ENCODE measurements at places on chromosomes 3 and 15.

- no peak for DNase-seq
These were observed 20.3 kb upstream of the EPB42 start for GRCh38 chr15:43241100-43241499.

DNA sequence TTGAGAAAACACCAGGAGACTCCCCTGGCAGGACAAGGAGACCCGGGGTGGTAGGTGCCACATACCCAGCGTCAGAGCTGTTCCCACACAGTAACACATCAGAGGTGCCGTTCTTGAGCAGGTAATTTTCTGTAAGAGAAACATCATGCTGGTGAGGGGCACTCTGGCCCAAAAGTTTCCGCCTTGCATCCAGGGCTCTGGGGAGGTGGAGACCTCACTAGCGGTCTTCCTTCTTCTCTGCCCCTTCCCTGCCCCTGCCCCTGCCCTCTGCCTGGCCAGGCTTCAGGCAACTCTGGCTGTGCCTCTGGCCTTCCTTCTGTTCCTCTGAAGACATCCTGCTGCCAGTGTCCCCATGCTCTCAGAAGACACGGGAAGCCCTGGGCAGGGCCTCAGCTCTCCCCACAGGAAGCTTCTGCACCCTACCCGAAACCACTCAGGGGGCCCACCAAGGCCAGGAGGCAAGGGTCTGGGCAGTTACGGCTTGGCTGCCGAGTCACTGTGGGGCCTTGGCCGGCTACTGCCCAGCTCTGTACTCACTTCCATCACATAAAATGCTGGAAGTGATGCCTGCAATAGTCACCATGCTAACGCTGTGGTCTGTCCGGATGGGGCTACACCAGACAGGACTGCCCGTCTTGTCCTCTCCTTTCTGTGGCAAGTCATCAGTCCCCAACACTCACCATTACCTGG, 41.3 kb downstream of the SCN5A start:
- DNase-seq: no peak

DNA sequence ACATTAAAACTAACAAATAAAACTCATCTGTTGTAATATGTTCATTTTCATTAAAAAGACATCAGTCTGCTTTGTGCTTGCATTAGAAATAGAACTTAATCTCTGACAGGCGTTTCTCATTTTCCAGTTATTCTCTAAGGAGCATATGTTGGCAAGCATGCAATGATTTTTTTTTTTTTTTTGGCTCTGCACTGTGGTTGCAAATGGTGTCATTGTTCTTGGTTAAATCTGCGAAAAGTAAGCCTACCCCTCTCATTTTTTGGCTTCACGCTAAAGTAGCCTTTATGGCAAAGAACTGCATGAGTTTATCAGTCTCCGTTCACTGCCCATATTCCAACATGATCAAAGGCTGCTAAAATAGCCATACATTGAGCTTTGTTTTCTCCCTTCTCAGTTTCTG, 403.2 kb downstream of the MECOM start:
- no peak for DNase-seq

DNA sequence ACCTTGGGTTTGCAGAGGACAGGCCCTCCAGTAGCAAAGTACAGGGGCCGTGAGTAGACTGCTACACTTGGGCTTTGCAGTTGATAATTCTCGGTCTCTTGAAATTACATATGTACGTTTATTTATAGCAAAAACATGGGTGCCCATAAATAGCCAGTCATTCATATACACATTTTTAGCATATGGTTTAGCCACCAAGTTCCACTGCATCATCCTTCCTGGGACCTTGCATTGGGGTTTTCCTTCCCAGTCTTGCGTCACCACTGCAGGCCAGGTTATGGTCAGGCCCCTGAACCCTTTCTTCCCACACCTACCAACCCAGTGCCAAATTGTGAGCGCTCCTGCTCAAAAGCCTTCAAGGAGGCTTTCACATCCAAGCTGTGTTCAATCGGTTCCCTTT, 12.7 kb downstream of the KLHL25 start:
- DNase-seq: no peak

DNA sequence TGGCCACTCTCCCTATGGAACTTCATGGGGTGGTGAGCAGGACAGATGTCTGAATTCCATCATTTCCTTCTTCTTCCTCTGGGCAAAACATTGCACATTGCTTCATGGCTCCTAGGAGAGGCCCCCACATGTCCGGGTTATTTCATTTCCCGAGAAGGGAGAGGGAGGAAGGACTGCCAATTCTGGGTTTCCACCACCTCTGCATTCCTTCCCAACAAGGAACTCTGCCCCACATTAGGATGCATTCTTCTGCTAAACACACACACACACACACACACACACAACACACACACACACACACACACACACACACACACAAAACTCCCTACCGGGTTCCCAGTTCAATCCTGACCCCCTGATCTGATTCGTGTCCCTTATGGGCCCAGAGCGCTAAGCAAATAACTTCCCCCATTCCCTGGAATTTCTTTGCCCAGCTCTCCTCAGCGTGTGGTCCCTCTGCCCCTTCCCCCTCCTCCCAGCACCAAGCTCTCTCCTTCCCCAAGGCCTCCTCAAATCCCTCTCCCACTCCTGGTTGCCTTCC, 1.9 kb downstream of the RHO start:
- no peak for DNase-seq

- DNase-seq: peak; percentile 59
These were observed 62.7 kb upstream of the ZNF148 start for GRCh38 chr3:125437631-125438435.

DNA sequence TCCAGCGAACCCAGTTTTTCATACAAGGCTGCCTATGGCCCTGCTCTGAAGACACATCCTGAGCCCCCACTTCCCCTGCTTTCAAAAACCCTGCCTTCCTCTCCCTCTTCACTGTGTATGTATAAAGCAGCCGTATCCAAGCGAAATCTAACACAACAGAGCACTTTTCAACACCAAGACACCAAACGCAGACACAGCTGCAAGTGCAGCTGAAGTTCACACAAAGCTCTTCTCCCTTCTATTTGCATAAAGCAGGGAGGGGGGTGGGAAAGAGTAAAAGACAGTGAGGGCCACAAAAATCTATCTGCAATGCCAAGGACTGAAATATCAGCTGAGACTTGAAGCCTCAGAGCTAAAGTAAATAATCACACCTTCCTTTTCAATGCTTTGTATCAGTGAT, 35.1 kb upstream of the CSPG5 start:
- no peak for DNase-seq

GRCh38 chr3:15683253-15683652, 81.7 kb downstream of the BTD start:
- no peak for DNase-seq

DNA sequence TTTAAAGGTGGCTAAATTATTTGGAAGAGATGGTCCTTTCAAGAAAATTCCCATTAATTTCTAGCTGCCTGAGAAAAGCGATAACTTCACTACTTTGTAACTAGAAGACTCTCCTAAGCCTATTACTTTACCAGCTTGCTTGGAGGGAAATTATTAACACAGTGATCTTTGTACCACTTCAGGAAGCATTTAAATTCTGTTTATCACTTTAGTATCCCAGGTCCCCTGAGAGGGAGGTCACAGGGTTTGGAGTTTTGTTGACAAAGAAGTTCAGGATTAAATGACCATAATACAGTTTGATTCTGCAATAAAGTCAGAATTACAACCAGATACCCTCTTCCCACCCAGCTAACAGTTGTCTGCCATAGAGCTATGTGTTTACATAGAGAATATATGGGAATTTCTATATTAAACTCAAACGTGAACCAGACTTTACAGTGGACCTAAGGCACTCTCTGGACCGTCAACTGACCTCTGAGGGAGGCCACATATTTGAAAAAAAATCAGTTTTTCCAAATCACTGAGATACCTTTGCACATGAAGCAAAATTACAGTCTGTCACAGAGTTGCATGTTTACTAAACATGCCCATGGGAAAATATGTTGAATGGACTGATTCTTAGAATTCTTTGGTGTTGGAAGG, 3.0 kb downstream of the SLC27A2 start:
- no peak for DNase-seq

DNA sequence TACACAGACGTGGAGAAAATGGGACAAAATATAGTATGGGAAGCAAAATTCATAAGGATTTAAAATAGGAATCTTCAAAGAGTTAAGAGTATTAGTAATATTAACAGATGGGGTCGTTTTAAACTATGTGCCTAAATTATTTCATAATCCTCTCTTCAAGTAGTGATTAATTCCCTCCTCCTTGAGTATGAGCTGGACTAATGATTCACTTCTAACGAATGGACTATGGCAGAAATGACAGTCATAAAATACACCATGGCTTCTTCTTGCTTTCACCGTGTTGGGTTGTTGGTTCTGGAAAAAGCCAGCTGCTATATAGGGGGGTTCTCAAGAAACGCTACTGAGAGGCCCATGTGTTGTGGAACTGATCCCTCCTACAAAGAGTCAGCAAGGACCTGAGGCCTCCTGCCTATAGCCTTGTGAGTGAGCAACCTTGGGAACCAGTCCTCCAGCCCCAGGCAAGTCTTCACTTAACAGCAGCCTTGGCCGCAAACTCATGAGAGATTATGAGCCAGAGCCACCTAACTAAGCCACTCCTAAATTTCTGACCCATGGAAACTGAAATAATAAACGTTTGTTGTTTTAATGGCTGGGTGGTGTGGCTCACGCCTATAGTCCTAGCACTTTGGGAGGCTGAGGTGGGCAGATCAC, 64.8 kb upstream of the ABHD2 start:
- DNase-seq: no peak

DNA sequence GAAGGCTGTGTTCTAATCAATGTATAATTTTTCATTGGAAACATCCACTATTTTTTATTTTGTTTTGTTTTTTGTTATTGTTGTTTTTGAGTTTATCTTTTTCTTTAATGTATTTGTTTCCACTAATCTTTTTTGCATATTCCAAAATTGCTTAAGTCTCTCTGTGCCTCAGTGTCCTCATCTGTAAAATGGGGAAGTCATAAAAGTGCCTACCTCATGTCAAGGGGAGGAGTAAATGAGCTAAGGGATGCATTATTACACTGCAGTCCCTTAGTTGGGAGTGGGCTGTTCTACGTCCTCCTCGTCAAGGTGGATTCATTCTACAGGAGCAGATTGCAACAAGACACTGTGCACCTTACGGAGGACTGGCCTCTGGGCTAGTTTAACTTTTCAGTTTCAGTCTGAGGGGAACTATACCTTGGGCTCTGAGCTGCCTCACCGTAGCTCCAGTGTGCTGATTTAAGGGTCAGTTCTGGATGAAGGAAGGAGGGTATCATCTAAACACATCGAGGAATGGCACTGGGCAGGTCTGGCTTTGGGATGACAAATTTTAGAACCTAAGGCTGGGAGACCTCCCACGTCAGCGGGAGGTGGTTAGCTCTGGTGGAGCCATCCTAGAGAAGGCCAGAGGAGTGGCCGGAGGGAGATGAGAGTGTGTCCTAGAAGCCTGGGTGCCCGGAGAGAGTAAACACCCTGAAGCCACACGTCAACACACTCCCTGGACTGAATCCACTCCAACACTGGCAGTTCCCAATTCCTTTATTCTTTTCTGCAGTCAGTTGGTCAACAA, 5.1 kb upstream of the SRP14 start:
- DNase-seq: no peak

GRCh38 chr15:62550106-62550505, 385.0 kb upstream of the C2CD4B start:
- no peak for DNase-seq

DNA sequence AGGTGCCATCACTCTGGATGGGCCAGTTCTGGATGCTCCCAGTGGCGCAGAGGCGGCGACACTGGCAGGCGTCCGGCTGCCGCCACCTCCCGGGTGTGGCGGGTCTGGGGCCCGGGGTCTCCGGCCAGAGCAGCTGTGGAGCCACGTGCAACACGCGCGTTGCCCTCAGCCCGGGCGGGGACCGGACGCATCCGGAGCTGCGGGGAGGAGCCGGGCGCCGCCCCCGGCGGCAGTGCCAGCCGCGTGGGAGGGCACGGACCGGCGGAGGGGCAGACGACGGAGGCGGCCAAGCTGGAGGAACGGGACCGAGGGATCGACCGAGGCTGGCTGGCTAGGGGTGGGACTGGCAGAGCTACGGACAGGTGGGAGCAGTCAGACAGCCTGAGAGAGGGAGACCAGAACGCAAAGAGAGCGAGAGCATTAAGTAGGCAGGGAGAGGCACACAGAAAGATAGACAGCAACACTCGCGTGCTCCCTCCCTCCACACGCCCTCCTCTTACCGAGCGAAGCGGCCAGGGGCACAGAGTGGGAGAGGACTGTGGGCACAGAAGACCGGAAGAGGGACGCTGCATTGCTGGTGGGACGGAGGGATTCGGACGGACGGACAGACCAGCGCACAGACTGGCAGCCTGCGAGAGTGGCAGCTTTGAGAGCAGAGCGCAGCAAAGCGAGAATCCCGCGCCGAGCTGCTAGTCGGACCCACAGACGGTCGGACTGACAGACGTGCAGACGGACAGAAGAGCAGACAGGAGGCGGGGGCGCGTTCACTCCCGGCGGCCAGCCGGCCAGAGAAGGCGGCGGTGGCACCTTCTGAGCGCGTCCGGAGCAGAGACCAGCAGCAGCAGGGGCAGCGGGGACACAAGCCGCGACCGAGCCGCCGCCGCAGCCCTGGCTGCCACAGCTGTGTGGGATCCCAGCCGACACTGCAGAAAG, at the start of gene ARPP21:
Gene ARPP21, plus strand, starts transcription at position 272 of the 933 bp plus-strand sequence. CDS start 42,227 bp downstream, outside the sequence.
- DNase-seq: peak; percentile 38

DNA sequence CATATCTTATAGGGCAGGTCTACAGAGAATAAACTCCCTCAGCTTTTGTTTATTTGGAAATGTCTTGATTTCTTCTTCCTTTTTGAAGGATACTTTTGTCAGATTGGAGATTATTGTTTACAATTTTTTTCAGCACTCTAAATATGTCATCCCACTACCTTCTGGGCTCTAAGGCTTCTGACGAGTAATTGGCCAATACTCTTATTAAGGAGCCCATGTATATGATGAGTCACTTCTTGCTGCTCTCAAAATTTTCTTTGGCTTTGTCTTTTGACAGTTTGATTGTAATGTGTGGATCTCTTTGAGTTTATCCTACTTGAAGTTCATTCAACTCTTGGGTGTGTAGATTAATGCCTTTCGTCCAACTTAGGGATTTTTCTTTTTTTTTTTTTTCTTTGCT, 28.9 kb upstream of the CD200R1L start:
- no peak for DNase-seq

- no peak for DNase-seq
These were observed 397.7 kb upstream of the LMCD1 start for GRCh38 chr3:8103954-8104353.

DNA sequence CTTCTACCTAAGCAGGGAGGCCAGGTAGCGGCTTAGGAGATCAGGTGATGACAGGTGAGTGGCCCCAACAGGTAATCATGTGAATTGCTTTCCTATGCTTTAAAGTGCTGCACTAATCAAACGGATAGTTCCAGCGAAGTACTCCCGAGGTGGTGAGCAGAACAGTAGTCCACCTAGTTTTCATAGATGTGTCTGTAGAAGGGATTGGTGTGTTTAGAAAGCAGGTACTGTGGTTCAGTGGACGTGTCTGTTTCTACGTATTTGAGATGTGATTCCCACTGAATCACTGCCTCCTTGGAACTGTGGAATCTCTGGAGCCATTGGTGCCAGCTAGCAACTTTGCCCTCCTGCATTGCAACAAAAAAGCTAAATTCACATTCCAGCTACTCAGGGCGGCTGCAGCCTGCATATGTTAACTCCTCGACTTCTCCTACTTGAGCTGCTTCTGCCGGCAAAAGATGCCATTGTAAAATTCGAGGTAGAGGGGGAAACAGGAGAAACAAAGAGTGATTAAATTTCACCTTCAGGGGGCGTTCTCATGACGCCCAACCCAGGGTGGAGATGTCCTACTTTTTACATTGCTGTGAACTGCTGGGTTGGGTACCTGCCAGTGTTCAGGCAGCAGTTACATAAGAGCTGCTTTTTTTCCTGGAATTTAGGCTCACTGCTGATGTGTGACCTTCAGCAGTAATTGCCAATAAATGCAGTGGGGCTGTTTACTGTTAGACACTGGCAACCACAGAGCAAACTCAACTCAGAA, 227.3 kb downstream of the ITPR1 start:
- peak; percentile 67 for DNase-seq
